Activated CD4-positive, alpha-beta T cell treated with anti-CD3 and anti-CD28 coated beads for 48 hours (primary cell): ENCODE measurements at places on chromosomes 16 and 17.

GRCh38 chr16:5634666-5635180 lies 537.1 kb upstream of the EEF2KMT start:
- no peak for DNase-seq

- DNase-seq, result no peak
Observed at GRCh38 chr17:51711581-51711980, 446.9 kb downstream of the CA10 start.

DNA sequence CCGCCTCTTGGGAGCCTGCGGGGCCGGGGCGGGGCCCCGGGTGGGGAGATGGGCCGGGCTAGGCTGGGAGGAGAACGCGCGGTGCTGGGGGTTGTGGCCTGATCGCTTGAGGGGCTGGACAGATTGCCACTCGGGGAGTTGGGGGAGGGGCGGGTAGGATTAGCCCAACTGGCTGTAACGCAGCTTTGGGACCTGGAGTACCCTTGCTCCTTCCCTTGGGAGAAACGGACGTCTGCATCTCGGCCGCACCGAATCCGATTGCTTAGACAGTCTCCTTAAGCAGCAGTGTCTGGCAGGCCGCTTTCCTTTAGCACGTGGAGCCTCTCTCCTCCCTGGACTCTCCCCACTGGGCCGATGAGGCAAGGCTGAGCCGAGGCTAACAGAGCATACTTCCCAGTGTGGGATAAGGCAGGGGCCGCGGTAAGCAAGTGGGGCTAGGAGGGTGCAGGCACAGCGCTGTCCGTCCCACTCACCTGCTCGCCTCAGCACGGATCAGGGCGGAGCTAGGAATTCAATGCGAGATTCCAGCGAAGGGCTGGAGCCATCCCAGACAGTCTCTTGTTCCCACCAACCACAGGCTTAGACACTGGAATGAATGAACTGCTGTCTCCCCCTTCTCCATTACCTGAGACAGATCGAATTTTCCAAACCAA lies 540 bp upstream of the ACLY start:
- no peak for DNase-seq

- DNase-seq, result no peak
Observed at GRCh38 chr17:77141846-77142449, 1.2 kb downstream of the SEC14L1 start.

DNA sequence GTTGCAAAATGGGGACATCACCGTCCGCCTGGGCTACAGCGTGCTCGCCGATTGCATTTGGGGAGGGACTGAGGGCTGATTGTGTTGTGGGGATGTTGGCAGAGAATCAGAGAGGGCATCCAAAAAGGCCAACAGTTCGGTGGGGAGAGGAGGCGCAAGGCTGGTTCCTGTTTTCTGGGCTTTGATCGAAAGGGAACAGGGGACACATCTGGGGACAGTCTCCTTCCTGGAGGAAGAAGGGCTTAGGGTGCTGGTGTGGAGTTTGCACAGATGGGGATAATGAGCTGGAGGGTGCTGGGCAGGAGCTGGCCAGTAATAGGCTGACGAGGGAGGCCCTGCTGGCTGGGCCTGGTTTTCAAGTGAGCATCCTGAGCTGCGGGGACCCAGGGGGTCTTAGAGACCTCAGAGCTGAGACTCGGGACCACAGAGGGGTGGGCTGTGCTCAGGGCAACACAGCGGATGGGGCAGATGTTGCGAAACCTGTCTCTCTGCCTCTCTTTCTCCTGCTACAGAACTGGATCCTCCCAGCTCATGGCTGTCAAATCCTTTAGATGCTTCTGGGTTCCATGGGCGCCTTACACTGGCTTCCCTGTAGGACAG lies 288.7 kb downstream of the SEC14L1 start:
- DNase-seq, result no peak

DNA sequence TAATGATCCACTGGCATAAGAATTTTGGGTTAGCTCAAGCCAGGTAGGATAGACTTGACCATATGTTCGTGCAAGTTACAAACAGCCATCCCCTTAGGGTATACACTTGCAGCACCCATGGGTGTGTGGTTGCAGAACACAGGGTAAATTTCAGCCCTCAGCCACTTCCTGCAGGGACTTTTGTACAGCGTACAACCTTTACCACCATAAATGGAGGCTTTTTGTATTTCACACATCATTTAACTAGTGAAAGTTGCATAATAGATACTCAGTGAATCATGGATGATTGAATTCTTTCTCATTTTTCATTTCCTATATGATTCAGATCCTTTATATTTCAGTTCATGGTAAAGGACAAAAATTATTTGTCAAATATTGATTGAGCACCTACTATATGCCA lies 473.9 kb downstream of the CDH13 start:
- peak; percentile 3 for DNase-seq
